ENCODE measurements at places on chromosomes 2 and 18.

DNA sequence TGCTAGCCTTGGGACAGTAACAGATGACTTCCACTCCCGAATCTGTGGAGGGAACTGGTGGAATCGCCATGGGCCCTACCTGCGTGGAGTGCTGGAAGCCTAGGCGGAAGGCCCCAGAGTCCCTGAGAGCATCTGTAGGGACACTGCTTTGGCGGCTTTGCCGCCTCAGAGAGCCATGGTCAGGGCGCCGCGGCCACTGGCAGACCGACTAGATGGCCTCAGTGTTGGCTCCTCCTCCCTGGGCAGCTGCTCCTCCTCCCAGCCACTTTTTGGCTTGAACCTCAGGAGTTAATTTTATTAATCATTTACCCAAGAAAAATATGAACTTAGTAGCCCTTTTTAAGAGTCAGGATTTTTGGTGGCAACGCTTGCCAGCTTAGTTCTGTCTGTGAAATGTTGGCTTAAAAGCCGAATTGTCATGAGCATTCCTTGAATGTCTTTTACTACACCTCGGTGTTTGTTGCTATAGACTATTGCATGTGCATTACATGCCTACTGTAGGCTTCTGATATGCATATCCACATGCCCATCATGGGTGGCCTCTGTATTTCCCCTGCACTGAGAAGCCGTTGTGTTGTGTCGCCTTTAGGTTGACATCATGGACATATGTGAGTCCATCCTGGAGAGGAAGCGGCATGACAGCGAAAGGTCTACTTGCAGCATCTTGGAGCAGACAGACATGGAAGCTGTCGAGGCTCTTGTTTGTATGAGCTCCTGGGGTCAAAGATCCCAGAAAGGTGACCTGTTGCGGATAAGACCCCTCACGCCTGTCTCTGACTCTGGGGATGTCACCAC lies 2.4 kb downstream of the KLF11 start:
- no peak for DNase-seq

DNA sequence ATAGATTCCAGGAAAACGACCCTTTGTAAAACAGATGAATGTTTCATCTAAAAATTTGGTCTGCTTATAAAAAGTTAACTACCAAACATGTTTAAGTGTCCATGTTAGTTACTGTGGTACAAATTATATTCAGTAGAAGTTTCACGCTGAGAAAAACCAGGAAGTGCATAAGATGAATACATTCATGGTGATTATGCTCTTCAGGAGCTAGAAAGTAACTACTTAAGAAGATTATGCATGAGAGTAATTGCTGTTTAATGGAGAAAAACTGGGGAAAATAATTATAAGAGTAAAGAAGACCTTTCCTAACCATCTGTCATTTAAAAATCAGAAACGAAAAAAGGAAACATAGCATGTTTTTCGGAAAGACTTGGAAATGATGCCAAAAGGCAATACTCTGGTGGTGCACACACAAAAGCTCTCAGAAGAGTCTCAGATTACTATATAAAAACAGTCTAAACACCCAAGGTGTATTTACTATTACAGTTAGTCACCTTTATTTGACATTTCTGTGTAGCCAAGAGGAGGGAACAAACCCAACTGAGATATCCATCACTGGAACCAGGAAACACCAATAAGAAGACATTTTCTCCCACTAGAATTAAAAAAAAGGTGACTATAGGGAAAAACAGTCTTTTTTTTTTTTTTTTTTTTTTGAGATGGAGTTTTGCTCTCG lies 38.8 kb upstream of the METTL21A start:
- DNase-seq: no peak

GRCh38 chr18:56977309-56977708 lies 169.6 kb upstream of the BOD1L2 start:
- no peak for DNase-seq

DNA sequence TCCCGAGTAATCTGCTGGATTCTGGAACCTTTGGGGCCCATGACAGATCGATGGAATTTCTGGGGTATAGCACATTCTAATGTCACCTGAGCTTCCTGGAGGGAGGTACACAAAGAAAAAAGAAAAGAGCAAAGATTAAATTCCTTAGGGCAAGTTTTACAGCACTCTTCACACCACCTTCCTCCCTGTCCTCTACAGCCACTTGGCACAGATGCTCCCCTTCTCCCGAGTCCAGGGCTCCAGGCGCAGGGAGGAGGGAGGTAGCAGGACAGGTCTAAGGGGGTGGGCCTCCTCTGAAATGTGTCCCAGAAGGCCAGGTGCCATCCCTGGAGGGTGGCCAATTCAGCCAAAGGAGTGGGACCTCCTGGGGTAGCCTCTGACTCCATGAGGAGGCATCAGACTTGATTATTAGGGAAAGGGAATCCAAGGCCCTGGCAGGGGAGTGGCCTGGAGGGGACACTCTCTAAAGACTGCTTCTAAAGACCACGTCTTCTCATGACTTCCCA lies 50.3 kb downstream of the ANO7 start:
- no peak for DNase-seq

- no peak for DNase-seq
Measured at GRCh38 chr2:191601060-191601459, 76.9 kb upstream of the NABP1 start.

GRCh38 chr18:23723121-23723520 lies 33.9 kb downstream of the LAMA3 start:
- DNase-seq: no peak

- DNase-seq: no peak
Measured at GRCh38 chr2:220282236-220282635, 654.8 kb downstream of the SLC4A3 start.

DNA sequence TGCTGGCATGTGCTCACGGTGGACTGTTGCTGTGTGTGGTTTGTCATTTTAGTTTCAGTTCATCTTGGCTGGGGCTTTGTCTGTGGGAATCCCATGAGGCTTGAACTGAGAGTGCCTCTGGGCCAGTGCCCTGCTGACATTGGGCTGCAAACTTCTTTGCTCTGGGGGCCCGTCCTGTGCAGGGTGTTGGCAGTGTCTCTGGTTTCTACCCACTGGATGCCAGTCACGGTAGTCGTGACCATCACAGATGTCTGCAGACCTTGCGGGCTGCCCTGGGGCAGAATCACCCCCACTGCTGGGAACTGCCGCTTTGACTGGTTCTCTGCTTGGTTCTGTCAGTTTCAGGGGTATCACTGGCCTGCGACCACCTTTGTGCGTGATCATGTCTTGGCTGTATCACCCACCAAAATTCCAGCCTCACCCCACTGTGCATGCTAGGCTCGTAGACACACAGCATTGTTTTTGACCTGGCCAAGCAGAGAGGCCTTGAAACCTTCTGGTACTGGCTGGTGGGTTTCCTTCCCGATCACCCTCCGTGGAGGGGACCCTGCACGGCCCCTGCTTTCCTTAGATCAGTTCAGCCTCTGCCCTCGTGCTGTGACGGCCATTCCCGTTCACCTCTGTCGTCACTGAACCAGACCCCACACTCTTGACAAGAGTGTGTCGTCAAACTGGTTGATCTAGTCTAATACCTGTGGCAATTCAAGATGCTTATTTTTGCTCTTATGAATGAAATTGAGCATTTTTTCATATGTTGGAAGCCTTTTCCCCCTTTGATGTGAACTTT lies 57.6 kb downstream of the KCNG2 start:
- no peak for DNase-seq

DNA sequence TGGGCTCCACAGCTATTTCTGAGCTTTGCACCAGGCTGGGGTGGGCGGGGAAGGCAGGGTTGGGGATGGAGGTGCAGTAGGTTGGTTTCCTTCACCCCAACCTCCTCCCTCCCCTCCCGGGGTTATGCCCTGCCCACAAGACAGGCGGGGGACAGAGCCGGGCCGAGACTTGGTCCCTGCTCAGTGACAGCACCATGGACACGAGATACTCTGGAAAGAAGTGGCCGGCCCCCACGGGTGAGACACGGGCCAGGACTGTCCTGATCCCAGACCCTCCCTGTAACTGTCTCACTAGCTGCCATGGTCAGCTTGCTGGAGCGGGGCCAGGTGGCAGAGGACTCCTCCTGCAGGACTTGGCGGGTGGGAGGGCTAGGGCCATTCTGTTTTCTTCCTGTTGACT lies 59.7 kb downstream of the DYSF start:
- DNase-seq: no peak

DNA sequence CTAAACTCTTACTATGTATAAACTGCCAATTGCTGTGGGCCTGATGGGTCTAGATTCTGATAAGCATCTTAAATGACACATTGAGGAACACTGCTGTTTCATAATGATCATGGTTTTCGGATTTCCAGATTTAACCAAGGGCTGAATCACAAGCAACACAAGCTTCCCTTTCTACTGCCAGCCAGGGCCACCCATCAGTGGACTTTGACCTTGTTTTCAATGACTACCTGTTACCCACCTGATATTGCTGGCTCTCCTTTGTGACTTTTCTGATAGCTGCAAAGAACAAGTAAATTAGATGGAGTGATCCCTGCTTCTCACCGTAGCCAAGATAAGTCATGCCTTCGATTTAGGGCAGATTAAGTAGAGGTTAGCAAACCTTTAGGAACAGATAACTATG lies 259.0 kb downstream of the PAX3 start:
- no peak for DNase-seq

GRCh38 chr18:48937869-48938750 lies 12.7 kb downstream of the SMAD7 start:
- no peak for DNase-seq

DNA sequence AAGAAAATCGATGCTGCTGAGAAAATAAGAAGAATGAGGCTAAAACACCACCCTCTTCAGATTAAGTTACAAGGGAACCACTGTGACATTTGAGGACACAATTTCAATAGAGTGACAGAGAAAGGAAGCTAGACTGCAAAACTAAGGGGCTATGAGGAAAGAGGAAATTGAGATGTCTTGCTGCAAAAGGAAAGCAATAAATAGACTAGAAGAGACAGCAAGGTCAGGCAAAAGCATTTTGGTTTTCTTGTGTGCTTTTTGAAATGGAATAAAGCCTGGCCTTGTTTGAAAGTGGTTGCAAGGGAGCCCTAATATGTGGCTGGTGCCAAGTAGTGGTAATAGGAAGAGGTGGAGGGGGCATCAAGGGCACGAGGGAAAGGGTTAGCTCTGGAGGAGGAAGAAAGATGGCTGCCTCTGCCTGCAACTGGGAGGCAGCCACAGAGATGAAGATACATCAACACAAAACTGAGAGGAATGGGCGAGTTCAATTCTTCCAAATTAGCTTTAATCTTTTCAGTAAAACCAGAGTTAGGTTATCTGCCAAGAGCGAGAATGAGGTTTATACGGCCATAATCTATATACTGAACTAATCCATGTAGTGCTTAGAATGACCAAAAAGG lies 1.2 kb upstream of the MRO start:
- DNase-seq: no peak

GRCh38 chr18:63348508-63349136 lies 18.4 kb downstream of the KDSR start:
- DNase-seq: no peak

- DNase-seq: no peak
Measured at GRCh38 chr2:233462826-233463470, 103.6 kb downstream of the USP40 start.

- DNase-seq: no peak
Measured at GRCh38 chr2:196823750-196824522, 14.8 kb upstream of the C2orf66 start.

GRCh38 chr2:46273225-46273863 lies 23.9 kb upstream of the EPAS1 start:
- no peak for DNase-seq

DNA sequence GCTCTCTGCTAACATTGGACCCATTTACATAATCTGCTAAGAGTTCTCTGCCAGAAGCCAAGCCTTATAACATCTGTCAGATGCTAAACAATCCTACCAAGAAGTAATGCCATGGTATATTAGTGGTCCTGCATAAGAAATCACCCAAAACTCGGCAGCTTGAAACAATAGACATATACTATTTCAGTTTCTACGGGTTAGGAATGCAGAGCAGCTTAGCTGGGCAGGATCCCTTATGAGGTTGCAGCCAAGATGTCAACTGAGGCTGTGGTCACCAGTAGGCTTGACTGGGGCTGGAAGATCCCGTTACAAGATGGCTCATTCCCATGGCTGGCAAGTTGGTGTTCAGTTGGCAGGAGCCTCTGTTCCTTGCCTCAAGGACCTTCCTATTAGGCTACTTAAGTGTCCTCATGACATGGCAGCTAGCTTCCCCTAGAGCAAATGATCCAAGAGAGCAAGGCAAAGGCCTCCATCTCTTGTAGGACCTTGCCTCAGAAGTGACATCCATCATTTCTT lies 25.1 kb upstream of the SOS1 start:
- no peak for DNase-seq

- DNase-seq: no peak
Measured at GRCh38 chr2:81299841-81300240, 995.3 kb upstream of the LRRTM1 start.

DNA sequence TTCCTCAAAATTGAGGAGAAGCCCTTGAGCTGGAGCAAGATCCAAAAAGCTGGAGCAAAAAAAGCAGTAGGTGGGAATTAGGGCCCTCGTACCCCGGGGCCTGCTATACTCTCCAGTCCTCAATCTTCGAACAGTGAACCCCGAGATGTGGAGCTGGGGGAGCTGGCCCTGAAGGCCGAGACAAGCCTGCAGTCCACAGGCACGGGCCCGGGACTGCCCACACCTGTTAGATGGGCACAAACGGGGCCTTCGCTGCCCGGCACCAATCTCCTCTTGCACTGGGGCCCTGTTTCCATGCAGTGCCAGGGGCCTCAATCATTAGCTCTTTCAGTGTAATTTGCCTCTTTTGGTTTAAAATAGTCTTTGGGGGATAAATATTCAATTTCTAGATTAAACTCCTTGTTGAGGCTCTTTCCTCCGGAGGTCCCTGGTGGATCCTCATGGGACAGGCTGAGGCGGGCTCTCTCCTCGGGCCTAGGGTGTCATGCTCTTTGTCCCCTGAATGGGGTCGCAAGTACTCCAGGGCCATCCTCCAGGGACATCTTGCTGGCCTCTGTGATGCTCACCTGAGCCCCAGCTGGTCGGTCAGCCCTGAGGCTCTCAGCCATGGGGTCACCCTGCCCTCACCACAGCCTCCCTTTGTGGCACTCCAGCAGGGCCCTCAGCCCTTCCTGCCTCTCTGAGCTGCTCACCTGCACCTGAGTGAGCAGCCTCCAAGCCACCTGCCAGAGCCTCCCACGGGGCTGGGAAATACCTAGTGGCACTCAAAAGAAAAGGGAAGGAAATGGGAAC lies 223.6 kb downstream of the ALPK2 start:
- DNase-seq: no peak

GRCh38 chr2:29615841-29616240 lies 305.5 kb downstream of the ALK start:
- DNase-seq: no peak

GRCh38 chr18:37527395-37527794 lies 38.2 kb downstream of the CELF4 start:
- DNase-seq: no peak

DNA sequence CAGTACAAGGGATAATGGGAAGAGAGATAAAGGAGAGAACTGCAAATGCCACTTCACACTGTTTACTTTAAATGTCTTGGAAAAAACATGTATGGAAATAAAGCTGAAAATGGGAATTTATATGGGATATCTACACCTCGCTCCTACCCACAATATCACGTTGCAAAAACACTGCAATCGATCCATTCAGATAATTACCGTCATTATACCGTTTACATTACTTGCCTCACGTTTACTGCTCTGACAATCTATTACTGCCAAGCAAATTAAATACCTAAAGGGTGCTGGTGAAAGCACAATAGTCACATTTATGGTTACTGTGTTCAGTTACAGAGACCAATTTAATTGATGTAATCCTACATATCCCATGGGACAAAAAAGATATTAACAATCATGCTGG lies 214.7 kb upstream of the LYPD1 start:
- no peak for DNase-seq

- DNase-seq: no peak
Measured at GRCh38 chr2:98461498-98462049, 16.9 kb downstream of the INPP4A start.

Data from renal pelvis (tissue), 12 donors.